ENCODE measurements at places on chromosomes 1 and 21. TPM values are rescaled to one million over a fixed set of nuclear protein-coding genes. Genes with fewer than 3 reads are reported as not detected.

DNA sequence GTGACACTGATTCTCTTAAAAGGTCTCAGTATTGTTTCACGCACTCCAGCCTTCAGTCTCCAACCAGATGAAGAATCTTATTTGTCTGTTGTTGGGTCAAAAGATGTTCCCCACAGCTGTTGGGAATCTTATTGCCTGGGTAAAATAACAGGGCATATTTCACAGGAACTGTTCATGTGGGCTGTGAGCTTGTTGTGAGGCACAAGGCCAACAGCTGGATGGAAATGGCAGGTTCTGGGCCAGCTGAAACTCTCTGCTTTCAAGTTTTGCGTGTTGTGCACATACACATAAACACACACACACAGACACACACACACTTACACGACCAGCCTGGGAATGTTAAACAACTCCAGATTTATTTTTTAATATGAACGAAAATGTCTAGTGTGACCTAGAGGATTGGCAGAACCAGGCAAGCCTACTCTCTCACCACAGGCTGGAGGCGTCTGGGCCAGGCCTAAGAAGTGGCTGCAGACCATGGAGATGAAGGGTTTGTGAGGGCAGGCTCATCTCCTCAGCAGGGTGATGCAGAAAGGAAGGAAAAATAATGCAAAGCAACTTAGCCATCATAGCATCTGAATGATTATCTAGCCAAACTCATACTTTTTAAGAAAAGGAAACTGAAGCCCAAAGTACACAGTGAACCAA, 357.0 kb downstream of the TTLL7 start:
- no peak for DNase-seq
- no peaks in the 10 kb centered on the region for H3K36me3 ChIP-seq
- H3K4me3 ChIP-seq: no peak overlapping the region
- H3K27me3 ChIP-seq: no peaks in the 10 kb centered on the region
- H3K27ac ChIP-seq: peak overlapping the region; percentile 65
- H3K4me1 ChIP-seq: no peaks in the 10 kb centered on the region

DNA sequence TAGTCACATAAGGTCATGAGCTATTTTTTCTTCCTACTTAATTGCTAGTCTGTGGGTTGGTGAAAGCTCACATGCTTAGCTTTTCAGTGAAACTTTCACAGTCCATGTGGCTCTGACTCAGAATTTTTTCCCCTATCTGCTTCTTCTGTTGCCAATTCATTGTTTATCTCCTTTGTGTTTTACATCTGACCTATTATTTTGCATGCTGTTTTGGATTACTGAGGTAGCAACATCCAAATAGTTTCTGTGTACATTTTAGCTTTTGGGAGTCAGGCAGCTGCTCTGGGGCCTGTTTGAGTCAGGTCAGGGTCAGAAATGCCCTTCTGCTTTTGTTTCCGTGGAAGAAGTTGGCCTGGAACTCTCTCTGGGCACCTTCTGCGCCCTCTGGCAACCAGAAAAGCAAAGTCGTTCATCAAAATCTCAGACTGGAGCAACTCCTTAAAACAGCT, 40.0 kb downstream of the ROR1 start:
- H3K36me3 ChIP-seq: no peaks in the 10 kb centered on the region
- H3K4me1 ChIP-seq: peaks cover 82% of the 10 kb centered on the region
- no peaks in the 10 kb centered on the region for H3K27me3 ChIP-seq
- H3K4me3 ChIP-seq: no peak overlapping the region
- H3K27ac ChIP-seq: peak overlapping the region; percentile 71

- no peaks in the 10 kb centered on the region for H3K36me3 ChIP-seq
- H3K27me3 ChIP-seq: no peaks in the 10 kb centered on the region
- no peak overlapping the region for H3K4me3 ChIP-seq
- no peak for DNase-seq
- no peak overlapping the region for H3K27ac ChIP-seq
Measured at GRCh38 chr1:230351514-230351913, 74.6 kb downstream of the PGBD5 start.

The SUSD4 gene
- total RNA-seq: not detected

The PGBD5 gene
- not detected for total RNA-seq

The LCE1C gene
- total RNA-seq: not detected

The ERMAP gene
- 0.11 TPM for total RNA-seq
